ENCODE measurements at places on chromosomes 12 and 14.

DNA sequence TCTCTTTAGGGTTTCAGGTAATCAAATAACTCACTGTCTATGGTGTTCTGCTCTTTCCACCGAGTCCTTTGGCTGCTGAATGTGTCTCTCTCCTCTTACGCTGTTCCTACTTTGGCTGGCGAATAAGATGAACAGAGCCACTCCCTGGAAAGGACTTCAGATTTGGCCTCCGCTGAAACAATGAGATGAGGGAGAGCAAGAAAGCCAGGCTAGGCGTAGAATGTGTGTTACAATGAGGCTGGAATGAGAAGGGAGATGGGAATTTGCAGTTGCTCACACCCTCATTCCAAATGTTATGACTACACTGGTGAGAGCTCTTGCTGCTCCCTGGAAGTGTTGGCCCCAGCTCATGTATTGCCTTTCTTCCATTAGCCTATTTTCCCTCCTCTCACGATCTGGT lies at the start of gene MFAP5:
TSS of gene MFAP5 (minus strand) at position 234 of the 400 bp plus-strand sequence. CDS start 722 bp downstream, outside the sequence.
- no peak for ATAC-seq

DNA sequence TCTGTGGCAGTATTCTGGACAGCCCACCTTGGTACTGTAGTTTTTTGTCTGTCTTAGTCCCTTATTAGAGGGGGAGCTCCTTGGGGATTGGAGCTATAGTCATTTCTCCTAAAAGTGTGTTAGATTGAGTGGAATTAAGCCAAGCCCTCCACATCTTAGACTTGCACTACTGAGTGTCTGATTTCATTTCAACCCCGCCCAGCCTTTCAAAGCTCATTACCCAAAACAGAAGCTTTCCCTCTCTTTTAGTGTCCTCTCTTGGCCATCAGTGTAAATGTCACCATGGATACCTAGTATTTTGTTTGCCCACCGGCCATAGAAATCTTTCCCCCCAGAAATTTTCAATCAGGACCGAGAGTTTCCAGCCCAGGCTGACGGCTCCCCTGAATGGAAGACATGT lies 74.5 kb downstream of the LRRC74A start:
- no peak for ATAC-seq

GRCh38 chr12:31843398-31844095 lies 114.7 kb upstream of the AMN1 start:
- no peak for ATAC-seq

GRCh38 chr14:75993567-75994041 lies 8.0 kb downstream of the IFT43 start:
- ATAC-seq, result peak; percentile 48

DNA sequence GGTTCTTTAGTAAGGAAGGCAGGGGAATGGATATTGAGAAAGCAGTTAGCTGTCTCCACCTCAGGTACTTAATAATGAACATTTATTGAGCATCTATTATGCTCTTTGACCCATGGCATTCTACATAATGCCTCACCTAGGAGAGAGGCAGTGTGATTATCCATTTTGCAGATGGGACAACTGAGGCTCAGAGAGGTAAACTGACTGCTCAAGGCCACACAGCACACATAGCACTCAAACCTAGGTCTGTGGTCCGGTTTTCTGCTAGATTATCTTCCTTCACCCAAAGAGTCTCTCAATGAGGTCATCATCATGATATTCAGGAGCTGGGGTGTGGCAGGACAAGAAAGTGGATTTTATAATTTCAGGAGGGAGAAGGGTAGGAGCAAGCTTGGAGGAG lies 199.1 kb upstream of the LHX5 start:
- ATAC-seq, result no peak

GRCh38 chr14:29462772-29463171 lies 464.9 kb downstream of the PRKD1 start:
- no peak for ATAC-seq

GRCh38 chr12:19151298-19151697 lies 21.8 kb downstream of the PLEKHA5 start:
- ATAC-seq, result no peak

- ATAC-seq, result no peak
Observed at GRCh38 chr12:64968989-64969819, 144.8 kb downstream of the TBC1D30 start.

DNA sequence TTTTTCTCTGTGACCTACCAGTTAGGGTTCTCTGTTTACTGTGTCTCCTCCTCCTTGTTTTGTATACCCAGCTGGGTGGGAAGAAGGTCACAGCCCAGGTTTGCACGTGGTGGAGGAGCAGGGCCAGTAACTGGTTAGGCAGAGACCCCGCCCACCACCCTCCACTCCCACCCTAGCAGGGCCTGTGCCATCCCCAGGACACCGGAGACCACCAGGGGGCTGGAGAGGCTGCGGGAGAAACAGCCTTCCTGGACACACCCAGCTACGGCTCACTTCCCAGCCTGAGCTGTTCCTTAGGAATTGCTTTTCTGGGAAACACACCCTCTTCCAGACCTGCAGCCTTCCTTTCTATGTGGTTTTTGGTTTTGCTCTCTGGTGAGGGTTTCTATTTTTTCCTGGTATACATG lies 21.1 kb downstream of the BDKRB2 start:
- no peak for ATAC-seq

DNA sequence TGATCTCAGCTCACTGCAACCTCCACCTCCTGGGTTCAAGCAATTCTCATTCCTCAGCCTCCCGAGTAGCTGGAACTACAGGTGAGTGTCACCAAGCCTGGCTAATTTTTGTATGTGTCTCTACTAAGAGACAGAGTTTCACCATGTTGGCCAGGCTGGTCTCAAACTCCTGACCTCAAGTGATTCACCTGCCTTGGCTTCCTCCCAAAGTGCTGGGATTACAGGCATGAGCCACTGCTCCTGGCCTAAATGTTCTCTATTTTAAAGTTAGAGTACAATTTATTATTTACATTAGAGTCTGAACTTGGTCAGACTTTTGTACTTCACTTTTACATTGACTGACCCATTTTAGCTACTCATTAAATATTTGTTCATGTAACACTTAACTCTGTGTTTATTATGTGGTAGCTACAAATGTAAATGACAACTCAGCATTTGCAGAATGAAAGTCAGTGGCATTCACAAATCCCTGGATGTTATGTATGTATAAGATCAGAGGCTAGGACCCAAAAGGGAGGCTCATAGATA lies 409.6 kb downstream of the APAF1 start:
- ATAC-seq, result no peak
